ENCODE measurements at places on chromosomes 1 and 21. TPM values are rescaled to one million over a fixed set of nuclear protein-coding genes. Genes with fewer than 3 reads are reported as not detected.

RALGPS2 gene
- polyA plus RNA-seq = 2.8 TPM

DNA sequence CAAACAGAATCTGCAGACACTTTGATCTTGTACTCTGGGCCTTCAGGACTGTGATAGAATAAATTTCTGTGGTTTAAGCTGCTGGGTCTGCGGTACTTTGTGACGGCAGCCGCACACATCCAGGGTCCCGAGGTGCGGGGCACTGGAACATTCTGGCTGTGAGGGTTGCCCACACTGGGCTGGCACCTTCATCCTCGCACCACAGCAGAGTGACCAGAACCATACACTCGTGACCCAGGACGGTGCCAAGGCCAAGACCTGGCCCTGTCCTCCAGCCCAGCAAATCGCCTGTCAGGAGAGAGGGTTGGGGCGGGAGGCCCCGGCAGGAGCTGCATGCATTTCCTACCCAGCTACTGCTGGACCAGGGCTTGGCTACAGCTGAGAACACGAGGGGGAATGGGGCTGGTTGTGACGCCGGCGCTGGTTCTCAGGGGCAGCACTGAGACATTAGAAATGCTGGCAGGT lies 2.6 kb upstream of the FTCD start:
- no peak for DNase-seq

SPSB1 gene
- 12.5 TPM for polyA plus RNA-seq

LPAR3 gene
- polyA plus RNA-seq = 12.8 TPM

- DNase-seq = no peak
Observed at GRCh38 chr1:237211031-237211430, 169.0 kb downstream of the RYR2 start.

DNA sequence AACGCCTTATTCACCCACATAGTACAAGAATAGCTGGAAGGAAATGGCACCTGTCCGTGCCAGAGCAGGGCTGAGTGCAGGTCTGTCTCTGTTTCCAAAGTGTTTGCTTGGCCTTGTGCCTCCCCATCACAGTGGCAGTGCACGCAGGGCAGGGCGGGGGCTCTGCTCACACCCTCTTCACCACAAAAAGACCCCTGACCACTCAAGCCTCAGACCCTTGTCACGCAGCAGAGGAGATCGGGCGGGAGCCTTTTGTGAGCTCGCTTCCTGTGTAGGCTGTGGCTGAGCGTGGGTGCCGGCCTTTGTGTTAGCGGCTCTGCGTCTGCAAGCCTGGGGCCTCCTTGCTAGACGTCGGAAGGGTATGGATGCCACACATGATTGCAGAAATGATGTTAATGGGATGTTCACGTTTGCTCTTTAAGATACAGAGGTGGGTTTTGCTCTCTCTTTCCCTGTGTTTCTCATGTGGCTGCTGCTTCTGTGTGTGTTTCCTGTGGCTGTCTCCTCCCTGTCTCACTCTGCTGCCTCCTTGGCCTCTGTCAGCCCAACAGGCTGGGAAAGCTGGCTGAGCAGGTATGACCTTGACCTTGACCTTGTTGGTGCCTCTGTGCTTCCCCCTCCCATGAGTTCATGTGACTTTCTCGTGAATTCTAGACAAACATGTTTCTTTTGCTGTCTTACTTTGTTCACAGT lies 45.4 kb downstream of the S100B start:
- DNase-seq = no peak

DNA sequence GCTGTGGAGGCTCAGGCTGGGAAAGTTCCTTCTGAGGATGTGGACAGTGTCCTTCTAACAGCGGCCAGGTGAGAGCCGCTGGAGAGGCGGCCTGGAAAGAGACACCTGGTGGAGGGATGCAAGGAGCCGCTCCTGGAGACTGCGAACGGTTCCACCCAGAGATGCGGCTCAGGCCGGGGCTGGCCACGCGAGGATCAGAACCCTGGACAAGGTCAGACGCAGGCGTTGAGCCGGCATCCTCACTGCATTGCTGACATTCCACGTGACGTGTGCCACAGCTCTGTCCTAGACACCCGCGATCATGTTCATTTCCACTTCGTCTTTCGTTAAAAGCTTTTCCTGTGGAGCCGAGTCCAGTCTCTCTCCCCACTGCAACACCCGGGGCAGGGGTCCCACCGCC lies 28.8 kb downstream of the CFAP74 start:
- DNase-seq = no peak

WDR26 gene
- polyA plus RNA-seq = 20.4 TPM

DNA sequence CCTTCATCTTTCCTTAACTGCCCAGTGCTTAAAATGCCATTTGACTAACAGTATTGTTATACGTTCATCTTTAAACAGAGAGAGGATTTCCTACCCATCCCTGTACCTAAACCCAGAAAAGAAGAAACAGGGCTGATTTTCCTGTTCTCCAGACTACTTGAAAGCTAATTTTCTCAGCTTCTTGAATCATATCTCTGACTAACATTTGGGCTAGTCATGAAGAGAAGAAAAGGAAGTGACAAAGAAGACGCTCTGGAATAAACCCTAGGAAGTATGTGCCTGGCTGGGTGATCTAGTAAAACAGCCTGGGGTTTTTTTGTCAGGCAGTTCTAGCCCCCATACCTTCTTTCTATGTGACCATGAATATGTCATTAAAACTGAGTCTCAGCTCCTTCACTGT lies 44.8 kb upstream of the SGIP1 start:
- DNase-seq = peak; percentile 73

- peak; percentile 39 for DNase-seq
Observed at GRCh38 chr1:32205401-32206370, at the start of gene IQCC. IQCC (plus strand) TSS chr1:32205671; CDS start chr1:32205682, 11 bp downstream.

SPATA45 gene
- polyA plus RNA-seq = 0.19 TPM

RNU1-1 gene
- not detected for polyA plus RNA-seq

GRCh38 chr1:162632698-162633080 lies 425 bp downstream of the DDR2 start:
- no peak for DNase-seq

PTGER3 gene
- not detected for polyA plus RNA-seq

SLC1A7 gene
- polyA plus RNA-seq = not detected

LSM10 gene
- 73.4 TPM for polyA plus RNA-seq

DNA sequence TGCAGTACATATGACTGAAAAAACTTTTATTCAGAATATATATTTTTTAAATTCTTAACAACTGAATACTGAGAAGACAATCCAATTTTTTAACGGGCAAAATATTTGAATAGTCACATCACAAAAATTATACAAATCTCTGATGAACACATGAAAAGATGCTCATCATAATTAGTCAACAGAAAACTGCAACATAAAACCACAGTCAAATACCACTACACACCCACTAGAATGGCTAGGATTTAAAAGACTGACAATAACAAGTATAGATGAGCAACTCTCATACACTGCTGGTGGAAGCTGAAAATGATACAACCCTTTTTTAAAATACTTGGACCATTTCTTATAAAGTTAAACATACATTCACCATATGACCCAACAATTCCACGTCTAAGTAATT lies 87.7 kb upstream of the TNFSF4 start:
- DNase-seq = peak; percentile 7

- DNase-seq = no peak
Observed at GRCh38 chr1:25872713-25873112, 2.8 kb downstream of the PAQR7 start.

GRCh38 chr1:231106347-231106746 lies 55.5 kb upstream of the TRIM67 start:
- DNase-seq = no peak

S100A9 gene
- polyA plus RNA-seq = 16.0 TPM

SEMA4A gene
- polyA plus RNA-seq = 9.3 TPM

HES3 gene
- polyA plus RNA-seq = not detected

DNA sequence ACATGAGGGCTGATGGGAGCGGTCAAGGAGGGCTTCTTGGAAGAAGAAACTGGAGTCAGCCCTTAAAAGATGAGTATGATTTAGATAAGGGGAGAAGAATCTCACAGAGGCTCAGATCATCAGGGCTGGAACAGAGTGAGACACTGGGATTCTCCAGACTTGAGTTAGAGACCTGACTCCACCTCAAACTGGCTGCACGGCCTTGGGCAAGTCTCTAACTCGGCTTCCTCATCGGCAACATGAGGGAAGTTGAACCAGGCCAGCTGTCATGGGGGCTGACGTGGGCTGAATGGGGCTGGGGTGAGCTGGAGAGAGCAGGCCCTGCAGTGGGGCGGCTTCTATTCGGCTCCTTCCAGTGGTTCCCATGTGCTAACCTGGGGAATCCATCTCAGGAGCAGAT lies 2.5 kb downstream of the C1QC start:
- no peak for DNase-seq

DNA sequence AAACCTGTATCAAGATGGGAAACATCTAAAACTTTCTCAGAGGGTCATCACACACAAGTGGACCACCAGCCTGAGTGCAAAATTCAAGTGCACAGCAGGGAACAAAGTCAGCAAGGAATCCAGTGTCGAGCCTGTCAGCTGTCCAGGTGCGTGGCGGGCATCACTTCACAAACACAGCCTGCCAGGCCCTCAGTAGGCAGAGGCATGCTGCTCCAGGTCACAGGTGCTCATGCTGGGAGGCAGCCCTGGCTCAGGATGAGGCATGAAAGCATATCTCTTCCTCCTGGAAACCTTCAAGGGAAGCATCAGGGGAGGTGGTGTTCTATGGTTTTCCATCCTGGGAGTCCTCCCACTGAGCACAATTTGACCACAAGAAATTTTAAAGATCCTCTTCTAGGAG lies 6.3 kb downstream of the CD2 start:
- no peak for DNase-seq

SPRR5 gene
- polyA plus RNA-seq = 0.22 TPM

- no peak for DNase-seq
Observed at GRCh38 chr1:221118176-221118937, 239.1 kb downstream of the HLX start.

DNA sequence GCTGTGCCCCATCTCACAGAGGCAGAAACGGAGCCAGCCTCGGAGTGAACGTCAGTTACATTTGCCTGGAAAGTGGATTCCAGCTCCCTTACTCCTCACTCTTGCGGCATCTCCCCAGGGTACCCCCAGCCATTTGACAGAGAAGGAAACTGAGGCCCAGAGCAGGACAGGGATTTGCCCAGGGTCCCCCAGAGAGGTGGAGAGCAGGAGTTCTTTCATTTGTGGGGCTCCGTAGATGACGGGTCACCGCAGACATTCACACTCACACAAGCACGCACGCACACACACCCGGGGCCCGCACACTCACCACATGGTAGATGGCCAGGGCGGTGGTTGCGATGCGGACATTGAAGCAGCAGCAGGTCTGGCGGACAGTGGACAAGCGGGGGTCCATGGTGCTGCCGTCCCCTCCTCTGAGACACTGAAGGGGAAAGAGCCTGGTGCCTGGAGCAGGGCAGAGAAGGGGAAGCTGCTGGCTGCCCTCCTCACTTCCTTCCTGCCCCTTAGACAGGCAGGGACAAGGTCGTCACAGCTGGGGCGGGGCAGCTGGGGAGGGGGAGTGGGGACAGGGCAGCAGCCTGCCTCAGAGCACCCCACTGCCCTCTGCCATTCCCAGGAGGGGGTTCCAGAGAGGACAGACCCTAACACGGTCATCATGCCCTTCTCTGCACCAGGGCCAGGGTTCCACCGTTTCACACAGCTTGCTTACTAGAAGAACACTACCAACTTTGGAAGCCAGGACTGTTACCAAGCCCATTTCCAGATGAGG lies at the start of gene LAPTM5:
TSS of gene LAPTM5 (minus strand) at position 423 of the 769 bp plus-strand sequence. CDS start at position 394, 29 bp downstream.
- no peak for DNase-seq

KRTAP21-2 gene
- polyA plus RNA-seq = not detected

ZNF593OS gene
- polyA plus RNA-seq = 0.08 TPM

DNA sequence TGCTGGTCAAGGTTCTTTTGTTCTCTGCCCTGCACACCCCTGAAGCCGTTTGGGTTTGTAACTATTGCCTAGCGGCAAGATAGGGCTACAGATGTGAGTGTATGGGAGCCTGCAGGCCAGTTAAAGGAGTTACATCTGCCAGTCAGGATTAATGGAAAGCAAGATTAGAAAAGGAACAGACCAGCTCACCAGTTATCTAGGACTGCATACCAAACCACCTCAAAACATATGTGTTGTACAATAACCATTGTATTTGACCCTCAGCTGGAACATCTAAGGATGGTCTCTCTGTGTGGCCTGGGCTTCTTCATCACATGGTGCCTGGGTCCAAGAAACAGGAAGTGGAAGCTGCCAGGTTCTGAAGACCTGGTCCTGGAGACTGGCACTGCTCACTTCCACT lies 52.5 kb upstream of the FBXO28 start:
- no peak for DNase-seq

PRAMEF15 gene
- not detected for polyA plus RNA-seq

CCDC30 gene
- 0.12 TPM for polyA plus RNA-seq

GRCh38 chr1:229537894-229538293 lies 20.6 kb downstream of the ABCB10 start:
- DNase-seq = no peak

PRR9 gene
- polyA plus RNA-seq = 3.5 TPM

CIART gene
- polyA plus RNA-seq = 6.7 TPM

SH2D5 gene
- polyA plus RNA-seq = 105 TPM

DNA sequence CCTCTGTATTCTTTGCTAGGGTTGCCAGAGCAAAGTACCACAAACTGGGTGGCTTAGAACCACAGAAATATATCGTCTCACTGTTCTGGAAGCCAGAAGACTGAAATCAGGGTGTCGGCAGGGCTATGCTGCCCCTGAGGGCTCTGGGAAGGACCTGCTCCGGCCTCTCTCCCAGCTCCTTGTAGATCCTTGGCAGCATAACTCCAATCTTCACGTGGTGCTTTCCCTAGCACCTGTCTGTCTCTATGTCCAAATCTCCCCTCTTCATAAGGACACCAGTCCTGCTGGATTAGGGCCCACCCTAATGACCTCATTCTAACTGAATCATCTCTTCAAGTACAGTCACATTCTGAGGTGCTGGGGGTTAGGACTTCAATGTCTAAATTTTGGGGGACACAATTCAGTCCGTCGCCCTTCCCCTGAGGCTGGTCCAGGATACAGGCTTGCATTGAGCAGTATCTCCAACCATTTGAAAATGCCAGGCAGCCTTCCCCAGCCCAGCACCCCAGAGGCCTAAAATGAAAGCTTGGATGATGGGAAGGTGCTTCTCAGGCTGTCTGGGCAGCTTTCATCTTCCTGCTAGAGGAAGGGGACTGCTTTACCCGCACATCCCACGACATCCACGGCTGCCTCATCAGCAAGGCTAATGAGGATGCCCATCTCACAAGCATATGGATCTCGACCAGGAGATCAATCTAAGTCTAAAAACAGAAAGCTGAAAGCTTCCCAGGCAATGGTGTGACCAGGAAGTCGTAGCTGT lies 24.7 kb downstream of the TRIM67 start:
- DNase-seq = no peak

SASS6 gene
- polyA plus RNA-seq = 1.8 TPM

- no peak for DNase-seq
Observed at GRCh38 chr1:243253926-243254232, 1.2 kb downstream of the CEP170 start.

GRCh38 chr1:93778457-93778856 lies 96.8 kb upstream of the BCAR3 start:
- DNase-seq = no peak

ARHGEF11 gene
- 5.6 TPM for polyA plus RNA-seq

GRCh38 chr1:228459091-228459993 lies 27.8 kb upstream of the RNF187 start:
- DNase-seq = peak; percentile 72

C1orf21 gene
- polyA plus RNA-seq = 36.6 TPM

GRCh38 chr1:26363549-26364448 lies 8.8 kb downstream of the ZNF683 start:
- DNase-seq = no peak
